ENCODE measurements at places on chromosomes 5 and 9.

DNA sequence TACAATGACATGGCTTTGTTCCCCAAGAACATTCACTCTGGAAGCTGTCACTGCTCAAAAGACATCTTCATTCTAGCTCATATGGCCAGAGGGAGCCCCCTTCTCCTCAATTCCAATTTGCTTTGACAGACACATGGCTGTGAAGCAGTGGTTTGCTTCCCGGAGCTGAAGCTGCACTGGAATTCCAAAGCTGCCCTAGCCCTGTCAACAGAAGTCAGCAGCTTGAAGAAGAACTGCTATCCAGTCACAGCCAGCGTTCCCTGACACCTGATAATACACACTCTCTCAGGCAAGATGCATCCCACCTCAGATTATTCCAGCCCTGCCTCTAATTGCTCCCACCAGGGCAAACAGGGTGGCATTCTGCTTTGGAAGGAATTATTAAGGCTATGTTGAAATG lies 93.7 kb downstream of the SEMA5A start:
- DNase-seq, result no peak

- no peak for DNase-seq
Observed at GRCh38 chr5:1820926-1821325, 19.7 kb downstream of the NDUFS6 start.

DNA sequence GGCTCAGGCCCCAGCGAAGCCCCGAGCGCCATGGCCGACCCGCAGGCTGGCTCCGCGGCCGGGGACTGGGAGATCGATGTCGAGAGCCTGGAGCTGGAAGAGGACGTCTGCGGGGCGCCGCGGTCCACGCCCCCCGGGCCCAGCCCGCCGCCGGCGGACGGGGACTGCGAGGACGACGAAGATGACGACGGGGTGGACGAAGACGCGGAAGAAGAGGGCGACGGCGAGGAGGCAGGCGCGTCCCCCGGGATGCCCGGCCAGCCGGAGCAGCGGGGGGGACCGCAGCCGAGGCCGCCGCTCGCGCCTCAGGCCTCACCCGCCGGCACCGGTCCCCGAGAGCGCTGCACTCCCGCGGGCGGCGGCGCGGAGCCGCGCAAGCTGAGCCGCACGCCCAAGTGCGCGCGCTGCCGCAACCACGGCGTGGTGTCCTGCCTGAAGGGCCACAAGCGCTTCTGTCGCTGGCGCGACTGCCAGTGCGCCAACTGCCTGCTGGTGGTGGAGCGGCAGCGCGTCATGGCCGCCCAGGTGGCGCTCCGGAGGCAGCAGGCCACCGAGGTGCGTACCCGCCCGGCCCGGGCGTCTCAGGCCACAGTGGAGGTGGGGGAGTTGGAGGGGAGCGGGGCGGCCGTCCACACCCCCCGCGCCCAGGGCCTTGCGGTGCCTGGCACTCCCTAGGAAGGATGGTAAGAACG lies 1.6 kb downstream of the DMRT2 start:
- peak; percentile 3 for DNase-seq

GRCh38 chr9:2800394-2801179 lies 43.3 kb downstream of the PUM3 start:
- DNase-seq, result no peak

DNA sequence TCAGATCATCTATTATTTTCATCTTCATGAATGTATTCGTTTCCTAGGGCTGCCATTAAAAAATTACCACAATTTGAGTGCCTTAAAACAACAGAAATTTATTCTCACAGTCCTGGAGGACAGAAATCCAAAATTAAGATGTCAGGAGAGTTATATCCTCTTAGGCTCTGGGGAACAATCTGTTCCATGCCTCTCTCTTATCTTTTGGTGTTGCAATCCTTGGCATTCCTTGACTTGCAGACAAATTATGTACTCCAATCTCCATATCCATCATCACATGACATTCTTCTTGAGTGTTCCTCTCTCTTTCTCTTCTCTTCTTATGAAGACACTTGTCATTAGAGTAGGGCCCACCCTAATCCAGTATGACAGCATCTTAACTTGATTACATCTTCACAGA lies 339.4 kb downstream of the EFNA5 start:
- no peak for DNase-seq

- DNase-seq, result no peak
Observed at GRCh38 chr9:77021922-77022782, 2.7 kb downstream of the FOXB2 start.

GRCh38 chr9:11312966-11313365 lies 700.2 kb upstream of the PTPRD start:
- DNase-seq, result no peak

- no peak for DNase-seq
Observed at GRCh38 chr9:133348718-133349573, 928 bp downstream of the RPL7A start.

- DNase-seq, result no peak
Observed at GRCh38 chr5:3400659-3401058, 195.0 kb upstream of the IRX1 start.

DNA sequence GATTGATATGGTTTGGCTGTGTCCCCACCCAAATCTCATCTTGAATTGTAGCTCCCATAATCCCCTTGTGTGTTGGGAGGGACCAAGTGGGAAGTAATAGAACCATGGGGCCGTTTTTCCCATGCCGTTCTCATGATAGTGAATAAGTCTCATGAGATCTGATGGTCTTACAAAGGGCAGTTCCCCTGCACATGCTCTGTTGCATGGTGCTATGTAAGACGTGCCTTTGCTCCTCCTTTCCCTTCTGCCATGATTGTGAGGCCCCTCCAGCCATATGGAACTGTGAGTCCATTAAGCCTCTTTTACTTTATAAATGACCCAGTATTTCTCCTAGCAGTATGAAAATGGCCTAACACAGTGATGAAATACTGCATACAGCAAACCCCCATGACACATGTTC lies 84.8 kb upstream of the SELENOP start:
- DNase-seq, result no peak

GRCh38 chr5:75663579-75664284 lies 52.5 kb downstream of the ANKDD1B start:
- no peak for DNase-seq

DNA sequence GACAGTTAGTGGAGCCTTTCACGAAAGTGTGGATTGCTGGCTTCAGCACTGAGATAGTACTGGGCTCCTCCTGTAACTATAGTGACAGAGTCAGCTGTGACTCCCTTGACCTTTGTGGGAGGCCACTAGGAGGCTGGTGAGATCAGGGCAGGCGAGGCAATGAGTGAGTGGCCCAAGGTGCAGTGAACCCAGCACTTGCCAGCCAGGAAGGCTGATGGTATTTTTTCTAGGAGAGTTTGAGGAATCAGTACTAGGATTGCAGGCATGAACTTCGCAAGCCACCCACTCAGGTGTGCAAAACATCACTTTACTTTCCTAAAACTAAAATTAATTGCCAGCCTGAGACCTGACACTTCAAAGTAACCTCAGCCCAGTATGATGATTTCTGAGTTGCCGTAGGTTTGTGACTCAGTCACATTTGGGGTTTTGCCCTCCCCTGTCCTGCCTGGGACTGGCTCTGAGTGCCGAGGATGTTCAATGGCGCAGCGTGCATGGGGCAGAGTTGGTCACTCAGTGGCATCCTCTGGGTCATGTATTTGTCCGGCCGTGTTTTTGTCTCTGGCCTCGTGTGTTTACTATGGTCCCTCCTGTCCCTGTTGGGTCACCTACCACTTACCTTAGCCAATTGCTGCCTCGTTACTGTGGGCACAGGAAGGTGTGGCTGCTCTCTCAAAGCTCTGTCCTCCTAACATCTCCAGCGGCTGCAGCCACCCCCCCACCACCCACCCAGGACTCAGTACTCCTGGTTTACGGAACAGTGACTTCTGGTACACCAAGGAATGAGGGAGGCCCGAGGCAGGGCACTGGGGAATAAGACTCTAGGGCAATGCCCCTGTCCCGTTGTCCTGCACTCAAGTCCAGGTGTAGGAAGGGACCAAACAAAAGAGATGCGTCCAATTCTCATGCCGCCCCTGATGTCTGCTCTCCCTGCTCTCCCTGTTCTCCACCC lies 67.2 kb downstream of the IL31RA start:
- DNase-seq, result no peak

Measured in NCI-H1092 treated with DMSO at 0.1 percent for 48 hours (cell line).